ENCODE measurements at places on chromosomes 1 and 21. TPM values are rescaled to one million over a fixed set of nuclear protein-coding genes. Genes with fewer than 3 reads are reported as not detected.

CHODL gene
- total RNA-seq = not detected

UROD gene
- total RNA-seq = 49.2 TPM

MEX3A gene
- total RNA-seq = 2.8 TPM

VWA1 gene
- total RNA-seq = 14.2 TPM

PKNOX1 gene
- 7.0 TPM for total RNA-seq

KRTAP11-1 gene
- not detected for total RNA-seq

KRTAP12-2 gene
- not detected for total RNA-seq

TMEM201 gene
- total RNA-seq = 15.4 TPM

GABRD gene
- 0.27 TPM for total RNA-seq

KRTAP7-1 gene
- not detected for total RNA-seq

AUNIP gene
- 6.0 TPM for total RNA-seq

LCE1D gene
- total RNA-seq = not detected

FABP3 gene
- not detected for total RNA-seq

WNT4 gene
- 0.29 TPM for total RNA-seq

SMCP gene
- not detected for total RNA-seq

ZYG11B gene
- 7.0 TPM for total RNA-seq

MSH4 gene
- 0.03 TPM for total RNA-seq

SHISAL2A gene
- total RNA-seq = not detected

PODN gene
- total RNA-seq = not detected

SERBP1 gene
- 233 TPM for total RNA-seq

KCNJ15 gene
- 0.26 TPM for total RNA-seq

AKR7A3 gene
- not detected for total RNA-seq

HTR6 gene
- 0.17 TPM for total RNA-seq

KCNN3 gene
- total RNA-seq = 0.07 TPM

CCT8 gene
- total RNA-seq = 184 TPM

SPATA17 gene
- 2.1 TPM for total RNA-seq

C1orf185 gene
- not detected for total RNA-seq

All from A549 treated with DMSO at 1 μM for 4 hours (cell line).